ENCODE measurements at places on chromosomes 2 and 18. TPM values are rescaled to one million over a fixed set of nuclear protein-coding genes. Genes with fewer than 3 reads are reported as not detected.

DNA sequence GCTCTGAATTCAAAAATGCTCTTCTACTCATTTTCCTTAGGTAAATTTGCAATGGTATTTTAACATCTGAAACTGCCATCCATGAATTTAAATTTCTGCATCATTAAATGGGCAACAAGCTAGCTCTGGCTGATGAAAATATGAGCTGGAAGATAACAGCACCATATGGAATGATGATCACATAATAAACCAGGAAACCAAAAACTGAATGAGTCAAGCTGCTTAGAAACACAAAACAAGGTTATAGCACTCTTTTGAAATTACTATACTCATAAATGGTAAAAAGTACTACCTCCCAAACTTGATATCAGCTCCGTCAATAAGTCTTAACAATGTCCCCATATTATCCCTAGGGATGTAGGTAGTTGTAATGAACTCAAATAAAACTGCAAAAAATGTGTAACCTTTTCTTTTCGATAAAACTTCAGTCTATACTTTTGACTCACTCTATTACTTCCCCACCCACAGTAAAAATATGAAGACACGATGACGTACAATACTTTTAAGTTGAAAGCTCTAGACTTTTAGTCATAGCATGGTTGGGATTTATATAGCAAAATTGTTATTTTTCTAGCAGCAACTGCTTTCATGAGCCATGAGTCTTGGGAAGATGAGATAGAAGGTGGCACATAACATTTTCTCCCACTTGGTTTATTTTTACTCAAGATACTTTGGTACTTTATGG, 396.7 kb downstream of the CDH2 start:
- DNase-seq, result no peak

DNA sequence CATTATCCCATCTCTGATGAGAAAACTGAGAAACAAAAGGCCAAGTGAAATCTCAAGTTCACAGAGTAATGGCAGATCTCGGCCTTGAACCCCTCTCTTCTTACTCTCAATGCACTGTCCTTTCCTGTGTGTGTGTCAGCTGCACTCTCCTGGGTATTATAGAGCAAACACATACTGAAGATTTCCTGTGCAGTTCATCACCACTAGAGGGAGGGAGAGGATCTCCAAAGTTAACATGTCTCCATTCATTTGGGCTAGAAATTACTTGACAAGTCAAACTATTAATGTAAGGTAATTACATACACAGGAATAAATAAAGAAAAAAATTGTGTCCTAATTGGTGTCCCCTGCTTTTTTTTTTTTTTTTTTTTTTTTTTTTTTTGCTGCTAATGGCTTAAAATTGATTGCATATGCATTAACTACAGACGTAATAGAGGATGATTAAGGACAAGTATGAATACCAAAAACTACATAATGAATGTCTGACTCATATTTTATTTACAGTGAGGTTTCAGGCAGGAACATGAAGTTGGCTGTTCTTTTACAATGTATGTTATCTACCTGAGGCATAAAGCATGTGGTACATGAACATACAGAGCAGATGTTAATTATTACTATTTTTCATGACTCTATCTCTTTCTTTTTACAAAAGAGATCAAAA, 269.2 kb downstream of the NYAP2 start:
- DNase-seq, result peak; percentile 71

Gene ARHGEF33
- total RNA-seq, result 0.33 TPM

- DNase-seq, result peak; percentile 42
These were observed 16.5 kb downstream of the SCG2 start for GRCh38 chr2:223585666-223586065.

- DNase-seq, result no peak
These were observed 1.7 kb downstream of the TRAF3IP1 start for GRCh38 chr2:238322001-238322411.

DNA sequence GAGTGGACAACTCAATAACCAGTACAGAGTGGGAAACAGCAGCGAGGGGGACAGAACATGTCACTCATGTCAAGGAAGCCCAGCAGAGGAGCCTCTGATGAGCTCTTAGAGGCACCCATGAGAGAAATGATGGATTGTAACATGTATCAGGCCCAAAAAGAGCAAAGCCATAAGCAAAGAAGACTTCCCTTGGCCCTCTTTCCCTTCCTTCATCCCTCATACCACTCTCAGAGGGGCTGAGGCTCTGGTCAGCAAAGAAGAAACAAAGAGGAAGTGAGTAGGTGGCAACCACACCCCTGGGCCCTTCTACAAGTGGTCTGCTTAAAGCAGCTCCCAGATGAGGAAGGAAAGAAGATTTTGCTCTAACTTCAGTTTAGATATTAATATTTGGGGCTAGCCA, 112.8 kb downstream of the CDC42EP3 start:
- DNase-seq, result no peak

GRCh38 chr2:156396126-156396525, 40.1 kb upstream of the GPD2 start:
- no peak for DNase-seq

Gene KCNK3
- 0.17 TPM for total RNA-seq

Gene RIF1
- total RNA-seq, result 33.7 TPM

GRCh38 chr18:70028734-70029133, 81.1 kb upstream of the CD226 start:
- no peak for DNase-seq

DNA sequence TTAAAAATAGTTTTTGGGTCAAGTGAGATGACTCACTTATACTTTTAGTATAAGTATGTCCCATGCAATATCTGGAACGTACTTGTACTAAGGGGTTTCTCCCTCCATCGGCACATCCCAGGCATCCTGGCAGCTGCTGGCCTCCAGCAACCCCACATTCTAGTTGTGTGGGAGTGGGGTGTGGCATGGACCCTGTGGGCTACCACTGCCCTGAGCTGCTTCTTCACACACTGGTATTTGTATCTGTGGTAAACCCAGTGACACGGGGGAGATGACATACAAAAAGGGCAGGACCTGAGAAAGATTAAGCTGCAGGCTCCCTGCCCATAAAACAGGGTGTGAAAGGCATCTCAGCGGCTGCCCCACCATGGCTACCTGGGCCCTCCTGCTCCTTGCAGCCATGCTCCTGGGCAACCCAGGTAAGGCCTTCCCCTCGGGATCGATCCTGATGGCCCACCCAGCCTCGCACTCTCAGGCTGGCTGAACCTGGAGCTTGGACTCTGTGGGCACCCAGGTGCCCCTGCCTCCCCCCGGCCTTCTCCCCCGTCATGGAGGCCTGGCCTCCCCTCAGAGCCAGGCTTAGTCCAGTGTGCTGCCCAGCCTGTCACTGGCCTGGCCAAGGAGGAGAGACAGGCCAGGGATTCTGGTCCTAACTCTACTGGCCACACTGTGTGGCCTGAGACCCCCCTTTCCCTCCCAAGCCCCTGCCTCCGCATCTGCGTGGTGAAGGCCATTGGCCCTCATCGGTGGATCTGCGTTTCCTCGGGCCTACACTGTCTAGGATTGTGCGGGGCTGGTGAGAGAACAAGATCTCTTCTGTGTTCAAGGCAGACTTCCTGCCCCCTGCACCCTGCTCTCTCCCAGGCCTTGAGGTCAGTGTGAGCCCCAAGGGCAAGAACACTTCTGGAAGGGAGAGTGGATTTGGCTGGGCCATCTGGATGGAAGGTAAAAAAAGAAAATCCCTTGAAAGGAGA, at the start of gene GNLY:
Gene GNLY (plus strand): TSS at position 307 of the 974 bp plus-strand sequence. CDS start 61 bp downstream, at position 368.
- no peak for DNase-seq

GRCh38 chr2:100246163-100247145, 75.8 kb downstream of the LONRF2 start:
- DNase-seq, result no peak

- DNase-seq, result peak; percentile 54
These were observed 6.0 kb downstream of the SPEG start for GRCh38 chr2:219440388-219441256.

GRCh38 chr2:216842636-216843035, 17.2 kb downstream of the TNP1 start:
- DNase-seq, result no peak

Gene TRPM8
- total RNA-seq, result under 0.01 TPM

GRCh38 chr2:34011684-34012083, 412.6 kb upstream of the FAM98A start:
- no peak for DNase-seq

Gene C1QL2
- not detected for total RNA-seq

DNA sequence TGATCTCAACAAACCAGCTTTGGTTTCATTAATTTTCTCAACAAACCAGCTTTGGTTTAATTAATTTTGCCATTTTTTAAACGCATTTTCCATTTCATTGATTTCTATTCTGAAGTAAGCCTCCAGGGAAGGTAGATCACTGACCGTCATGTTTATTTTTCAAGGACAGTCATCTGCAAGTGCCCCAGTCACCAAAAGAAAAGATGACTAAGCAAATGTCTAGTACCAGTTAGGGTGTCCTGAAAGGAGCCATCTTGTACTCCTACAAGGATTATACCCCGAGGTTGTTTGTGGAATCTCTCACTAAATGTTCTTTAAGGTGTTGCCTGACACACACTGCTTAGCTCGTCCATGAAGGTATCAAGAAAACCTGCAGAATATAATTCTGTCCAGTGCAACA, 6.1 kb upstream of the UGT1A8 start:
- no peak for DNase-seq

GRCh38 chr18:45571195-45571594, 44.1 kb upstream of the SLC14A2 start:
- no peak for DNase-seq

Gene MYO3B
- total RNA-seq, result 0.24 TPM

Gene DYNC2LI1
- total RNA-seq, result 16.2 TPM
